ENCODE measurements at places on chromosomes 7 and 10.

GRCh38 chr10:63410633-63411032 lies 55.1 kb downstream of the JMJD1C start:
- DNase-seq, result no peak

DNA sequence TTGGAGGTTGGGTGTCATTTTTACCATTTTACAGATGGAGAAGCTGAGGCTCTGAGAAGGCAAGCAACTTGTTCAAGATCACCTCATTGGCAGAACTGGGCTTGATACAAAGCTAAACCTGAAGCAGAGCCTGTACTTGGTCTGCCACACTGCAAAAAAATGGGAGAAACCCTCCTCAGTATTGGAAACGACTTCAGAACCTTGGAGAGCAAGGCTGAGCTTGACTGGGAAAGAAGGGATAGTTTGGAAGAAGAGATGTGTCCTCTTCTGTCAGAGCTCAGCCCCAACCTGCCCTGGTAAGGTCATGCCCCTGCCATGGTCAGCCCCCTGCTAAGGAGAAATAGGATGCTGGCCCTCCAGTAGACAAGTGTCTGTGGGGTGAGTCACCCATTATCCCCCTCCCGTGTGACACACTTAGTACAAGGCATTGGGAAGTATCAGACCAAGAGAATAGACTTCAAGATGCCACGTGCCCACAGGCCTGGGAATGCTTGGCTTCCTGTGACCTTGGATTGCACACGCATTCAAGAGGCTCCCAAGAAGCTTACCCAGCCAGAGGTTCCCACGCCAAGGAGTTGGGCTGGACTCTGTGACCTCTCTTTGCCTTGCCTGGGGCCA lies 56.2 kb upstream of the SMNDC1 start:
- no peak for DNase-seq

DNA sequence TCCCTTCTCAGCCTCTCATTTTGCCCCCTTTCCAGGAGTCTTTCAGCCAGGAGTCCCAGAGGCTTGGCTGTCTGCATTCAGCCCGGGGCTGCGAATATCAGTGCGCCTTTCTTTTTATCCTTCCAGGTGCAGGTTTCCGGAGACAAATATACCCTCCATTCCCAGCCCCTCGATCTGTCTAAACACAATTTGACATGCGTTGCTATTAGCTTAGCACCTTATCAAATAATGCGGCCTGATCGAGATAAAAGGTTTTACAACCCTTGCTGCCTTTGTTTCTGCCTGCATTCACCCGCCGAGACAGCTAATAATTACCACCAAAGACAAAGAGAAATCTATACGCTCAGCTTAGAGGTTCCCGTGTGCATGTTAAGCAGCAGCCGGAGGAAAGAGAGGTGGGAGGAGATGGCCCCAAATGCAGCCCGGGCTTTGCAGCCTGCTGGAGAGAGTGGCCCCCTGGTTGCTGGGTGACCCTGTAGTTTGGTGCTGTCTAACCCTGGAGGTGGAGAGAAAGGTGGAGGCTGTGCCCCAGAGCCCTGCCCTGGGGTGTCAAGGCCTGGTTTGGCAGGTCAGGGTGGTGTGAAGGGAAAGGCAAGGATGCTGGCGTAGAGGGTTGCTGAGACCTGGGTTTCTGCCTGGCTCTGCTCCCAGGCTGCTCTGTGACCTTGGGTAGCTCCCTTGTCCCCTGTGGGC lies 185.3 kb downstream of the RPS24 start:
- DNase-seq, result no peak

DNA sequence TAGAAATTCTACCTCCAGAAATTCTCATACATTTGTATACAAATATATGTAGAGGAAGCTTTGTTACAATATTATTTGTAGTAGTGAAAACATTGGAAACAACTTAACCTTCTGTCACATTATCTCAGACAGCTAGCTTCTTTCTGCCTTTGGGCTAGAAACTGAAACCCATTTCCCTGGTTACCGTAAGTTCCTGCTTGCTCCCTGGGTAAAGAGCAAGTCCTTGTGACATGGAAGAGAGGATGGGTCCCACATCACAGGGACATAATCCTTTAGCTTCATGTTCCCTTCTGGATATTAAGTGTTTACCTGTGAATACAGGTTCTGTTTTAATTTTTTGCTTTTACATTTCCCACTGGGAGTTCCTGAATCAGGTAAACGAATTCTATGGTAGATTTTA lies 41.8 kb downstream of the KLHDC10 start:
- no peak for DNase-seq

- DNase-seq, result no peak
Measured at GRCh38 chr10:62049624-62050345, 148.3 kb downstream of the ARID5B start.

DNA sequence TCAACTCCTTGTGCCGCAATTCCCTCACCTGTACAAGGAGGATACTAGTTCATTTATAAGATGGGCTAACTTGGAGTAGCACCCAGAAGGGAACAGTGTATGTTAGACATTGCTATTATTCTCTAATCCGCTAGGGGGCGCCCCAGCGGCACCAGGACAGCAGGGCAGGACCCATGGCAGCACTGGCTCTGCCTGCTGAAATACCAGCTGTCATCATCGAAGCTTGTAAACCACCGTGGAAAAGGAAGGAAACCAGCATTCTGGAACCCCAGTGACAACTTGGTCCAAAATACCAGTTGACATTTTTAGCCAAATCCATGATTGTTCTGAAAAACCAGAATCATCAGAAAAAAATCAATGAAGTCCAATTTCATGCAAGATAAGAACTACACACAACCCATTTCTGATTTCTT lies 134.4 kb downstream of the ITGA8 start:
- DNase-seq, result peak; percentile 4

GRCh38 chr7:44955733-44956132 lies 23.1 kb downstream of the MYO1G start:
- no peak for DNase-seq

DNA sequence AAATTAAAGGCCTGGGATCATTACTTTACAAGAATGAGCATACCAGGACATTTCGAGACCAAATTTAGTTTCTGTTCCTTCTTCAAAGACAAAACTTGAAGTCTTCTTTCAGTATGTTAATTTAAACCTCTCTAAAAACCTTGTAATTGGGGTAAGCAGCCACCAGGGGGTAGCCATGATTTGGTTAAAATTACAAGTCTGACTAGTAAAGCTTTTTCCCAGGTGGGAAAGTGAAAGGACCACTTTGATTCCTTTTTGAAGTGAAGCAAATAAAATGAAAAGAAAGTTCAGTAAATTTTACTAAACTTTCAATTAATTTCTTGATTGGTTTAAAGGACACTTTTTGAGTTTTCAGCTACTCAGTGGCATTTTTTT lies 294.3 kb downstream of the BBS9 start:
- DNase-seq, result peak; percentile 0

GRCh38 chr10:43371418-43371817 lies at the start of gene FXYD4:
FXYD4 (plus strand) TSS chr10:43371636; CDS start chr10:43373747, 2,111 bp downstream.
- DNase-seq, result no peak

- DNase-seq, result no peak
Measured at GRCh38 chr10:3881622-3882021, 96.6 kb upstream of the KLF6 start.

DNA sequence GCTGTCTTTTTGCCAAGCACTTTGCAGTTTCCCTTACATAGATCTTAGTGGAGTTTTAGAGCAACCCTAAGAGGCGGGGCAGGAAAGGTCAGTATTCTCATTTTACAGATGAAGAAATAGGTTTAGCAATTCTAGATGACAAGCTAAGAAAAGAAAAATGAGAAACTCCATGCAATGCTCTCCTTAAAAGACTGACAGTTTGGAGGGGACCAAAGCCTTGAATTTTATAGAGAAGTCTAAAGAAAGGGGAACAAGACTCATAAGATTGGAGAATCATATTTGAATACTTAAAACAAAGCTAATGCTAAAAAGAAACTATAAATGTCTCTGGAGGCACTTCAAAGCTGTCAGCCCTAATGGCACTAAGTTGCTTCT lies 19.6 kb downstream of the CEP55 start:
- no peak for DNase-seq

- DNase-seq, result no peak
Measured at GRCh38 chr10:101217450-101218281, 11.6 kb downstream of the LBX1 start.

DNA sequence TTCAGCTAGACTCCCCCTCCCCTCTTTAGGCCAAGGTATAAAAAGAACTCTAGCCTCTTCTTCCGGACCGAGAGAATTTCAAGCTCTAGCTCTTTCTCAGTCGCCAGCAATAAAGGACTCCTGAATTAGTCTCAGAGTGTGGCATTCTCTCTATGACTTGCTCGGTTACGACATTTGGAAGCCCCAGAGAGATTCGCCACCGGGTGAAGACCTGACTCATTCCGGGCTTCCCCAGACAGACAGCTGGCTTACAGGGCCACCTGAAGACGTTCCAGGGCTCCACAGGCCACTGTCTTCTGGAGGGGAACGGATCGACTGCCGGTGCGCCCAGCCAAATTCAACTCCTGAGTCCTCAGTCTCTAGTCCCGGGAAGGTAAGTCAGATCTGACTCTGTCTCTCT lies at the start of gene AKR1B15:
TSS of gene AKR1B15 (plus strand) at position 234 of the 400 bp plus-strand sequence. CDS start 15,510 bp downstream, outside the sequence.
- peak; percentile 46 for DNase-seq
